GM04503 (cell line): ENCODE measurements at places on chromosomes 13 and 19.

DNA sequence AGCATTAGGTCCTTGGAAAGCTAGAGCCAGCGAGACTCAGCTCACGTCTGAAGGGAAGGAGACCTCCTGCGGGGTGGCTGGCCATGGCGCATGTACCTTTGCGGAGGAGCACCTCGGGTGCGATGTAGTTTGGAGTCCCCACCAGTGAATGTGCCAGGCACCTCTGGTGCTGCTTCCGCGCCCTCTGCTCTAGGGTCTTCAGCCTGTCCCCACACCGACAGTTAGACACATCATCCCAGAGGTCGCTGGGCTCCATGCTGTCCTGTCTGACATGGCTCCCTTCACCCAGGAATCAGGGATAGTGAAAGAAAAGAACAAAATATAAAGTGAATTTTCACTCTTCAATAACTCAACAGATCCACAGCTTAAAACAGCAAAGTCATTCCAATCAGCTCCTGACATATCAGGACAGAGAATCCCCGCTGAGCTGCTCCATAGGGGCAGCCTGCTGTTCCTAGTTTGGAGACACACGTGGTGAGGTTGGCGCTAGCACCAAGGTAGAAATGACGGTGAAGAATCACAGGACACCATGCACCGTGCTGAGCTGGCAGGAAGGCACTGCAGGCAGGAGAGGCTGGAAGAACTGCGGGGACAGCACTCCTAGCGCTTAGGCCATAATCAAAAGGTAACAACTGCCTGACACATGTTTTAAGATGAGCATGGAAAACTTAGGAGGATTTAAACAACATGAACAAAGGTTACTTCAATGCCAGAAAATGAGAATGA lies 79.0 kb upstream of the XPO4 start:
- DNase-seq: no peak

DNA sequence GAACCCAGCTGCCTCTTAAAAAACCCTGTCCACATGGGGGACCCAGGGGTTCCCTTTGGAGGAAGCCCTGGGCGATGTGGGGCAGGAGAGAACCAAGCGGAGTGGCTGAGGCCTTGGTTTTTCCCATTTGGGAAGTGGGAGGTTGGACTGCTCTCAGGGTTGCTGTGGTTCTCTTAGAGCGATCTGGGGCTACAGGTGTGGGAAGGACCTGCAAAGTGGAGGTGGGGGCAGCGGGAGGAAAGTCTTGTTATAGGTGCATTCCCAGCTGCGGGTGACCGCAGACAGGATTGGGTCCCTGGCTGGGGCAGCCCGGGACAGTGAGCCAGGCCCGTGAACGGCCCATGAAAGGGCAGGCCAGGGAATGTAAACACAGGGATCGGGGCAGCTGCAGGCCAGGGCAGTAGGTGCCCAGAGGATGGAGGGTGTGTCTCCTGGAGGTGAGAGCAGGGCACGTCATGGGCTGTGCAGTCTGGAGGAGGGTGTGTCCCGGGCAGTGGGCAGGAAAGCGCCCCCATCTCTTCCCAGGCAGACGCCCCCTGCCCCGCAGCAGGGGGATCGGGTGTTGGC lies 814 bp downstream of the SLC25A23 start:
- no peak for DNase-seq

GRCh38 chr19:32674931-32675719 lies at the start of gene ANKRD27:
Gene ANKRD27 (minus strand): TSS chr19:32675180. CDS start chr19:32659015, 16,165 bp downstream.
- DNase-seq: peak; percentile 82

- no peak for DNase-seq
These were observed 557.9 kb downstream of the UQCRFS1 start for GRCh38 chr19:28655054-28655453.

DNA sequence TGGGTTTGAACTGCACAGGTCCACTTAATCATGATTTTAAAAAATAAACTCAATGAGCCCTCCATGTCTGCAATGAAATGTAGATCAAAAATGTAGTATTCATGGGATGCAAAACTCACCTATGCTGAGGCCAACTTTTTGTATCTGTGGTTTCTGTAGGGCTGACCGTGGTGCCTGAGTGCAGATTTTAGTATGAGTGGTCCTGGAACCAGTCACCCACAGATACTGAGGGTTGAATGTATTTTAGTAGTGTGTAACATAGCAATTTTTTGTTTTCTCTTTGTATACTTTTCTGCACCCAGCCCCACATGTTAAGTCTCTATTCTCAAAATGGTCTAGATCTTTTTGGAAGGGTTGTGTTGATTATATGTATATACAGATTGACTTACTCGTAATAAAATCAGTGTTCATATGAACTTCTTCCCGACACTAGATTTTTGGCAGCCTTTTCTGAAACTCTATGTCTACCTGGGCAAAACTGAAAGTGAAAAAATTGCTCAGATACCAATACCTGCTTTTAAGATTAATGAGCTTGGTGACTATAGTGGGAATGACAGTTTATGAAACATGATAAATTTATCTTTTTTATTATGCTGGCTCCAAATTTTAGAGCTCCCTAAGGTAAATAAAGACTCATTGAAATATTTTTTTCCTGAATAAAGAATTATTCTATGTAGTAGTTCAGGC lies 51.6 kb downstream of the DNAJC15 start:
- DNase-seq: no peak

- peak; percentile 64 for DNase-seq
These were observed 142.3 kb upstream of the HTR2A start for GRCh38 chr13:47039106-47039505.

GRCh38 chr19:13072188-13072908 lies 30.3 kb downstream of the LYL1 start:
- DNase-seq: no peak

GRCh38 chr19:58362272-58362994 lies at the start of gene ZNF497:
Gene ZNF497 (minus strand): TSS chr19:58362751. CDS start chr19:58357635, 5,116 bp downstream.
- DNase-seq: peak; percentile 72

- DNase-seq: no peak
These were observed 39.7 kb upstream of the RXFP2 start for GRCh38 chr13:31699650-31700049.

GRCh38 chr13:114272977-114273376 lies 8.4 kb upstream of the UPF3A start:
- no peak for DNase-seq

DNA sequence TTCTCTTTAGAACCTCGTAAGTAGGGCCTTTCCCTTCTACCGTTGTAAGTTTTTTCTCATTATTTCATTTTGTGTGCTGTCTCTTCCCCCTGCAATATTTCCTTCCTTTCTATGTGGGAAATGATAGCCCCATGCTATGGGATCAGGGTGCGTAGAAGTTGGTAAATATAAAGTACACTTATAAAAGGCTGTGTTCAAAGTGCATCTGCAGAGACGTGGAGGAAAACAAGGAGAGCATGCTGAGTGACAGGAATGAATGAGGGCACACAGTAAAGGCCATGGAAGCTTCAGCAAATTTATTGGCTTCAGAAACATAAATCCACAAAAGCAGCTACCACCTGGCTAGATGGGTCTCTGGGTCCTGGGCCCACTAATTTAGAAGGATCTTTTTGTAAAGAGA lies 21.6 kb upstream of the SPRY2 start:
- DNase-seq: no peak

GRCh38 chr13:40518481-40518882 lies 148.0 kb downstream of the FOXO1 start:
- DNase-seq: no peak

GRCh38 chr19:2469102-2469914 lies 6.6 kb upstream of the GADD45B start:
- DNase-seq: no peak

DNA sequence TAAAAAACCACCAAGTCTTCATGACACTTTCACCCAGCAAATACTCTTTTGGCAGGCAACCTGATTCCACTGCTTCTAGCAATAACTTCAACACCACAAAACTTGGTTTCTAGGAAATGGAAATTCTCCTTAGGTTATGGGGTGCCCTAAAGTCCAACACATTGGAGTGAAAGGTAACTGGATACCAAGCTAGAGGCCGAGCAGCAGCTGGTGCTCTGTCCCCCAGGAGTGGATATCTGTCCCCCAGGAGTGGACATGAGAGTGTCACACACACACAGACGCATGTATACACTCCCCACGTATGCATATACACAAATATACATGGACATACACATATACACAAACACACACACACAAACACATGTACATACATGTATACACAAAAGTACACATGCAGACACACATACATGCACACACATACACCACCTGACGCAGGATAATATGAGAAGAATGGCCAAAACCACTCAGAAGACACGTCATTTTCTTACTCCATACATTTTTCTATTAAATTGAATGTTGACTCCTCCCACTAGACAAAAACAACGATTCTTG lies 50.8 kb downstream of the RFX2 start:
- DNase-seq: no peak

GRCh38 chr13:99916366-99917103 lies 55.0 kb downstream of the ZIC5 start:
- DNase-seq: peak; percentile 24

GRCh38 chr13:110509971-110510786 lies 51.3 kb downstream of the RAB20 start:
- no peak for DNase-seq

DNA sequence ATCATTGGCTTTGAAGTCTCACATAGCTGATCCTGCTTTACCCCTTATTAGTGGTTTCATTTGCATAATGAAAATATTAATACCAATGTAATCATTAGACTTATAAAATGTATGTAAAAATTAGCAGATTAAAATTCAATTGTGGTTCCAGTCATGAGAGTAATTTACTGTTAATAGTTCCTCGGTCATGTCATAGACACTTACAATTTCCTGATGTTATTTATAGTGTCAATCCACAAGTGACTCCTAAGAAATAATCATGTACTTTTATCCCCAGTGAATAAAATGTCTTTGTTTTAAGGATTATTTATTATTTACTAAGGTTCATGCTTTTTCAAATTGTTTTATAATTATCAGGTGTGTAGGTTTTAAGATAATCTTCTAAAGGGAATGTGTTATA lies 138.5 kb downstream of the PCDH9 start:
- no peak for DNase-seq

- DNase-seq: peak; percentile 48
These were observed at the start of gene WTIP for GRCh38 chr19:34480971-34481841. Gene WTIP (plus strand): TSS chr19:34481758. CDS start chr19:34481975, 217 bp downstream.

DNA sequence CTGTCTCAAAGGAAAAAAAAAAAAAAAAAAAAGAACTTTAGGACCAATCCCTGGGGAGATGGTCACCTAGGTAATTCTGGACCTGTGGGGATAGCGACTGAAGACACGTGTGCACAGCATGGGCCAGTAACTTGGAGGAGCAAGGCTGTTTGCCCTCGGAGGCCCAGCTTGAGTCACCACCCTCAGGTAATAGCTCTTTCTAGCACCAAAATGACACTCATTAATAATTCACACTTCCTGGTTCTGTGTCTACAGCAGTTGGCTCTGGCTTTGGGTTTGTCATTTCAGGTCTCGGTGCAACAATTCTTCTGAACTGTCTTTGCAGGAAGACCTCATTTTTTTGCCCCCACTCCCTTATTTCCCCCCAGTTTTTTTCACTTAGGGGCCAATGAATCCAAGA lies 3.9 kb upstream of the ATP11A start:
- DNase-seq: no peak

DNA sequence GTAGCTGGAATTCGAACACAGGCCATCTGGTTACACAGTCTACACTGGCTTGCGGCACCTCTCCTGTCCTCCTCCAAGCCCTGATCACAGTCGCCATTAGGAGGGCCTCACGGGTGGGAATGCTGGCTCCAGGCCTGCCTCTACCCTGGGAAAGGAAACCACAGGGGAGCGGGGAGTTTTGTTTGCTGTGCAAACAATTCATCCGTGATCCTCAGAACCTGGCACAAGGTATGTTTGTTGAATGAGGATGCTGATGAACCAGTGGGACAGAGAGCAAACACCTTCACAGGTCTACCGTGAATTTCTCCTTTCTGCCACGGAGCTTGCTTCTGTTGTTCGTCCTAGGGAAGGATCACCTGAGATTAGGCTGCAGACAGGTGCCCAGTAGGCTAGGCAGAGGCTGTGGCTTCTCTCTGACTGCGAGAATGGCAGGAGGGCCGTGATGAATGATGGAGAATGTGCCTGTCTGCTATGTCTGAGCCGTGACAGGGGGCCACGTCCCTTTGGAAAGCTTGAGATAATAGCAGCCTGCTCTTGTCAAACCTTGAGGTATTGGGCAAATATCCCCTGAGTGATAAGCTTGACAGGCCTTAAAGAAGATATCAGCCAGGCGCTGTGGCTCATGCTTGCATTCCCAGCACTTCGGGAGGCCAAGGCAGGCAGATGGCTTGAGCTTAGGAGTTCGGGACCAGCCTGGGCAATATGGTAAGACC lies 36.7 kb downstream of the PIN1 start:
- no peak for DNase-seq

DNA sequence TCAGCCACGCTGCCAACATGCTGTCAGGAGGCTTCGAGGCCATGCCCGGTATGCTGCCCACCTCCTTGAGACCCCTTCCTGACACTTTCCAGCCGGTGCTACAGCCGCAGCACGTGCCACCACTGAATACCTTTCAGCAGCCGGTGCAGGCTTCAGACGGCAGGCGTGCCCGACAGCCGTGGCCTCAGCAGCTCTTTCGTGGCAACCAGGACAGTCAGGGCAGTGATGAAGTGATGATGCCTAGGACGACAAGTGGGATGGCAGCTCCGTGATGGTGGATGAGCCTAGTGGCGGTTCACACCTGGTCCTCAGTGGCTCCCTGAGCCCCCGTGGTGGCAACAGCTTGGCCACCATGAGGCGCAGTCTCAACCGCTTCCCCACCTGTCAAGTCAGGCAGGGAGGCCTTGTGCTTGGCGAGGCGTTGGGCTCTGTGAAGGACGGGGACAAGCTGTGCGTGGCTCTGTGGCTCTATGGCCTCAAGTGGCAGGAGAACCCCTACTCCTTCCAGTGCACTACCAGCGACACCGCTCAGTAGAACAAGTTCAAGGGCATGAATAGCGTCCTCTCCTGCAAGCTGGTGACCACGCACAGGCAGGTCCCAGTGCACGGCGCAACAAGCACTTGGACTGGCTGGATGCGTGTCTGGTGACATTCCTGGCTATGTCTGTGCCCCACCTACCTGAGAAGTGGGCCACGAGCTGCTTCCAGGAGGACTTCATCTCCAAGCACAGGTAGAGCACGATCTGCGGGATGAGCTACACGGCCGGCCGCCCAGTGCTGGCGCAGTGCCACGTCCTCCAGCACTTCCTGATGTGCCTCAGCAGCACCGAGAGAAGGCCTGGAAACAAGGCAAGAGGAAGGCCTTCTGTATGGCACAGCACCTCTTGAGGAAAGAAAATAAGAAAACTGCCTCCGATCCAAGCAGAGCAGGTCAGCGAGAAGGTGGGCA lies 18.2 kb upstream of the ZNF14 start:
- no peak for DNase-seq

DNA sequence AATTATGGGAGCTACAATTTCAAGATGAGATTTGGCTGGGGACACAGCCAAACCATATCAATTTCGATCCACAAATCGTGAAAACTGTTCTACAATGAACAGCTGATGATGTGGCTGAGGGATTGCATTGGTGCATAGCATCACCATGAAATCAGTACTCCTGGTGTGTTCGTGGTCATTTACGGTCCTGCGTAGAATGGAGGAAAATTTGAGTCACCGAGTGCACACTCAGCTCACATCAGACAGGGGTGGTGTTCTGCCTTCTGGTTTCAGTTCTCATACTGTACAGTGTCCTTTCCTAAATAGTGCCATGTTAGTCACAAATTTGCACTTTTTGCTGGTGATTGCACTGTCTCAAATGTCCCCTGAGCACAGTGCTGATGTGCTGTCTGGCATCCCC lies 39.2 kb downstream of the MYH14 start:
- no peak for DNase-seq
